ENCODE measurements at places on chromosomes 1 and 21. TPM values are rescaled to one million over a fixed set of nuclear protein-coding genes. Genes with fewer than 3 reads are reported as not detected.

The CCDC185 gene
- total RNA-seq, result not detected

The UBASH3A gene
- total RNA-seq, result not detected

The CD1D gene
- total RNA-seq, result 0.66 TPM

The PTPN22 gene
- 2.0 TPM for total RNA-seq

The AGO4 gene
- 16.6 TPM for total RNA-seq

The PDZK1IP1 gene
- not detected for total RNA-seq

The LRP8 gene
- 55.1 TPM for total RNA-seq

The DCST1 gene
- not detected for total RNA-seq

The DIRAS3 gene
- 5.7 TPM for total RNA-seq

The IL20 gene
- total RNA-seq, result 0.44 TPM

The ACKR1 gene
- total RNA-seq, result not detected

The CFAP298 gene
- total RNA-seq, result 18.2 TPM

The ATP1A4 gene
- not detected for total RNA-seq

The VAV3 gene
- total RNA-seq, result 0.57 TPM

The TFF2 gene
- not detected for total RNA-seq

The CFAP107 gene
- not detected for total RNA-seq

The S100A14 gene
- not detected for total RNA-seq

The MTX1 gene
- 63.3 TPM for total RNA-seq

The HPCAL4 gene
- total RNA-seq, result not detected

The MROH9 gene
- 0.43 TPM for total RNA-seq

The HOOK1 gene
- total RNA-seq, result not detected

The ABCG1 gene
- 0.44 TPM for total RNA-seq

The HCN3 gene
- total RNA-seq, result 2.0 TPM

The SV2A gene
- 33.5 TPM for total RNA-seq

The S100A8 gene
- total RNA-seq, result not detected

The HSPA6 gene
- 0.88 TPM for total RNA-seq

The PRAMEF26 gene
- total RNA-seq, result not detected

The RGS18 gene
- total RNA-seq, result not detected

The MRTO4 gene
- 46.4 TPM for total RNA-seq

The CDA gene
- 2.0 TPM for total RNA-seq

The ZBTB7B gene
- 30.4 TPM for total RNA-seq

The OR2AK2 gene
- not detected for total RNA-seq

The LENEP gene
- total RNA-seq, result 0.86 TPM

The ANKRD35 gene
- 0.57 TPM for total RNA-seq

The PALMD gene
- total RNA-seq, result not detected

The WDR64 gene
- not detected for total RNA-seq

The CZIB gene
- 38.5 TPM for total RNA-seq

The NMNAT2 gene
- total RNA-seq, result 0.22 TPM

The TUT4 gene
- 44.6 TPM for total RNA-seq

The GNG5 gene
- total RNA-seq, result 36.8 TPM

The SPRR2A gene
- total RNA-seq, result not detected
